Lung (tissue), 17 donors: ENCODE measurements at places on chromosomes 11 and 22. TPM values are rescaled to one million over a fixed set of nuclear protein-coding genes. Genes with fewer than 3 reads are reported as not detected.

Gene DAGLA
- 1.5 TPM for total RNA-seq

Gene LDHAL6A
- not detected for total RNA-seq

Gene ADM
- 43.6 TPM for total RNA-seq

Gene KIAA1671
- 38.1 TPM for total RNA-seq

Gene OR56A1
- not detected for total RNA-seq

Gene CYTH4
- 44.0 TPM for total RNA-seq

Gene GPHA2
- not detected for total RNA-seq

Gene SCGB1D2
- not detected for total RNA-seq

Gene LRRC75B
- 8.9 TPM for total RNA-seq

Gene MRGPRE
- total RNA-seq = 0.18 TPM

Gene GPR83
- total RNA-seq = 0.06 TPM

Gene OR4A16
- total RNA-seq = not detected

Gene RPL3
- 1,521 TPM for total RNA-seq

Gene NDUFV1
- total RNA-seq = 144 TPM

Gene FOSL1
- total RNA-seq = 0.43 TPM

Gene OR4C15
- not detected for total RNA-seq

Gene MS4A6E
- 2.6 TPM for total RNA-seq

Gene OR8I2
- not detected for total RNA-seq

Gene SMC1B
- not detected for total RNA-seq

Gene RIC3
- total RNA-seq = 10.2 TPM

Gene MCM5
- 31.1 TPM for total RNA-seq

Gene NXPE2
- total RNA-seq = 0.34 TPM

Gene GGTLC3
- total RNA-seq = 2.1 TPM
